NCI-H146 (cell line): ENCODE measurements at places on chromosomes 7 and 10.

DNA sequence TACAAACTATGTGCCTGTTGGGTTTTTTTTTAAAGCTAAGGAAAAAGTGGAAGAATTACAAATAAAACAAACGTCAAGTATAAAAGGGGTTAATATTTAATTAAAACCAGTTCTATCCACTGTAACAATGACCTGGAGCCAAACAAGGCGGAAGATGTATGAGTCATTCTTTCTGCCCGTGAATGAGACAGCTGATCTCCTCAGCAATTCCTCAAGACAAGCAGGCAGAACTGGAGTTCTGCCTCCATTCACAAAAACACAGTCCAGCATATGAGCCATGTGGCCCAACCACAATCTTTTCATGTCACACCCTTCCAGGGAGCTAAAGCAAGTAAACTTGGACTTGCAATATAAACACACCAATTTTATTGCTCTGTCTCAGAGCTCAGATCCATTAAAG is 8.4 kb downstream of the ETV1 start:
- no peak for DNase-seq

DNA sequence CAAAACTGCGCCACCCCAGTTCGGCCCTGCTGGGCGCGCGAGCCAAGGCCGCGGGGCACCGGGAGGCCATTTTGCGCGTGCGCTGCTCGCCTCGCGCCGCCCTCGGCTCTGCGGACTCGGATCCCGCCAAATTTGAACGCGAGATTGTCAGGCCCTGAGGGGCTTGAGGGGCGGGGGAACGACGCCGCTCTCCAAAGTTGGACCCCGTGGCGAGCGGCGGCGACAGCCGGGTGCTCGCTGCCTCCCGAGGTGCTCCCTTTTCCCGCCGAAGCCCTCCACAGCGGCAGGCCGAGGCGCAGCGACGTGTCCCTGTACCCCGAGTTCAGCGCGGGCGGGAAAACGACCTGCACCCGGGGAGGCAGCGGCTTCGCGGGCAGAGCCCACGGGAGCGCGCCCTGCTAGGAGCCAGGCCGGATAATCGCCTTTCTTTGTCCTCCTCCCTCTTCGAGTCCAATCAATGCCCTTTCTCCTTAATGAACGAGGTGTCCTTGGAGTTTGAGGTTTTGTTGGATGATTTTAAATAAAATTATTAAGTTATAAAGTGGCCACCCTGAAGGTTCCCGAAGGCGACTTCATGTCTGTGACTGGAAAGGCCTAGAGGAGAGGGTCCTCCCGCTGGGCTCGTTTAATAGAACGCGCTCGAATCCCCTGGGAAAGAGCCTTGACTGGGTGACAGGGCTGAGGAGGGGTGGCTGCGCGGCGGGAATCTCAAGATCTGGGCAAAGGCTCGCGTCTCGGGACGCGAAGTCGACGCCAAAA is 10.7 kb upstream of the SPAG6 start:
- DNase-seq, result no peak

GRCh38 chr7:142776206-142776844 is 5.6 kb downstream of the PRSS2 start:
- DNase-seq, result no peak

DNA sequence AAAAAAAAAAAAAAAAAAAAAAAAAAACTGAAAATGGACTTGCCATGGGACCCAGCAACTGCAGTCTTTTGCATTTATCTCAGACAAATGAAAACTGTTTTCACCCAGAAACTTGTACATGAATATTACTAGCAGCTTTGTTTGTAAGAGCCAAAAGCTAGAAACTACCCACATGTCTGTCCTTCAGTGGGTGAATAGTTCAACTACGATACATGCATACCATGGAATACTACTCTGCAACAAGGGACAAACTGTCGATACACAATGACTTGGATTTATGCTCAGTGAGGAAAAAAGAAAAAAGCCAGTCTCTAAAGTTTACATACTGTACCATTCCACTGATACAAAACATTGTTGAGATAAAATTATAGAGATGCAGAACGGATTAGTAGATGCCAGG is 195.6 kb downstream of the KIAA1217 start:
- DNase-seq, result no peak

DNA sequence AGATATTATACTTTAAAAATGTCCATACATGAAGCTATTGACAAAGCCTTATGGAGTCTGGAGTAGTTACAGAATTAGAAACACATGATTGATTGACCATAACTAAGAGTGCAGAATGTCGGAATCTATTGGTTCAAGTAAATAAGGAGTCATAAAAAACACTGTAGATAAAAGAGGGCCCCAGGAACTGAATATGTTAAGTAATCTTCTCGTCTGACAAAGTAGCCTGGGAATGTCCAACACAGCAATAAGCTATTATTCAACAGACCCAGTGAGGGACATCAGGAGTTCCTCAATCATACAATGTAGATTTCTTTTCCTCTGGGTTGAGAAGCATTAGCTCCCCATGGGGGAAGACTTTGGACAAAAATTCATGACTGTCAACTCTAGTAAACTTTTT is 782.0 kb downstream of the SUGCT start:
- no peak for DNase-seq

DNA sequence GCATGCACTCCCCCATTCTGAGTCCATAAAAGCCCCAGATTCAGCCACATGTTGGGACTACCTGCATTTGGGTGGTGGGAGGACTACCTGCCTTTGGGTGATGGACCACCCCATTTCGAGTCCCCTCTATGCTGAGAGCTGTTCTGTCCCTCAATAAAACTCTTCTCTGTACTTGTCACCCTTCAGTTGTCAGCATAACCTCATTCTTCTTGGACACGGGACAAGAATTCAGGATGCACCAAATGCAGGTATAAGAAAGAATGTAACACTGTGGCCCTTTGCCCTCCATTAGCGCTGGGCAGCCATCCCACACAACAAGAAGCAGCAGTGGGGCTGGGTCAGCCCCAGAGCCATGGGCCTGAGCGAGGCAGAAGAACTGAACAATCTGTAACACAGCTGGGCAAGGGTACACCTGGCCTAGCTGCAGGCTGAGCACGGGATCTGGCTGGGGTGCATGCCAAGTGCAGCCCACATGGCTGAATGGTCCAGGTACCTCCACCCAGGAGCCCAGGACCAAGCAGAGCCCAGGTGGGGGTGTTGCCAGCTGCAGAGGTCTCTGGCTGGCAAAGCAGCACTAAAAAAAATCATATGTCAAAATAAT is 1344.3 kb upstream of the LRRTM3 start:
- DNase-seq, result no peak

DNA sequence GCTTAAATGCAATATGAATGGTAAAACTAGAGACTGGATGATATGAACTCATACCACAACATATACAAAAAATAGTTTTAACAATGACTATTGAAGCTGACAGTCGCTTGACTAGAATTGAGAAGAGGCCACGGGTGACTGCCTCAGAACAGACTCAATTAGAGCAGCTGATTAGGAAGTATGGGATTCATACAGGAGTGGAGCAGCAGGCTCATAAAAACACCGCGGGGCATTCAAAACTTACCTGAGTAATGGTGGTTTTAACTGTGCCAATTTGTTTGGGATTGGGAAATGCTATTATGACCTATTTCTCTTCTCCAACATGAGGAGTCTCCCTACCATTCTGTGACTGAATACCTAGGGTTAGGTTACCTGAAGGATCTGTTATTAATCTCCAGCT is 2.1 kb downstream of the CADPS2 start:
- DNase-seq, result peak; percentile 97

- no peak for DNase-seq
Measured at GRCh38 chr7:124779194-124779593, 13.6 kb upstream of the GPR37 start.

DNA sequence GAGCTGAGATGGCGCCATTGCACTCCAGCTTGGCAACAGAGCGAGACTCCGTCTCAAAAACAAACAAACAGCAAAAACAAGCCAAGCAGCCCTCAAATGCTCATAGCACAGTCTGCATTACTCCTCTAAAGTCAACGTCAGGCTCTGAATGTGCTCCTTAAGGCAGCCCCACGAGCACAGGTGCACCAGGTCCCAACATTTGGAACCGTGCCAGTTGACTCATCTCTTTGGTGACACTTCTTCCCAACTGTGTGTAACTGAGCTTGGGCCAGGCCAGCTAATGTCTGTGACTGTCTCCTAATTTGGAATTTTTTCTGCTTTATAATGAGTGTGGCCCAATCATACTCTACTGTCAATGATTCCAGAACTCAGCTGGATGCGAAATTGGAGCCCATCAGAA is 66.3 kb upstream of the EFCAB10 start:
- peak; percentile 63 for DNase-seq

DNA sequence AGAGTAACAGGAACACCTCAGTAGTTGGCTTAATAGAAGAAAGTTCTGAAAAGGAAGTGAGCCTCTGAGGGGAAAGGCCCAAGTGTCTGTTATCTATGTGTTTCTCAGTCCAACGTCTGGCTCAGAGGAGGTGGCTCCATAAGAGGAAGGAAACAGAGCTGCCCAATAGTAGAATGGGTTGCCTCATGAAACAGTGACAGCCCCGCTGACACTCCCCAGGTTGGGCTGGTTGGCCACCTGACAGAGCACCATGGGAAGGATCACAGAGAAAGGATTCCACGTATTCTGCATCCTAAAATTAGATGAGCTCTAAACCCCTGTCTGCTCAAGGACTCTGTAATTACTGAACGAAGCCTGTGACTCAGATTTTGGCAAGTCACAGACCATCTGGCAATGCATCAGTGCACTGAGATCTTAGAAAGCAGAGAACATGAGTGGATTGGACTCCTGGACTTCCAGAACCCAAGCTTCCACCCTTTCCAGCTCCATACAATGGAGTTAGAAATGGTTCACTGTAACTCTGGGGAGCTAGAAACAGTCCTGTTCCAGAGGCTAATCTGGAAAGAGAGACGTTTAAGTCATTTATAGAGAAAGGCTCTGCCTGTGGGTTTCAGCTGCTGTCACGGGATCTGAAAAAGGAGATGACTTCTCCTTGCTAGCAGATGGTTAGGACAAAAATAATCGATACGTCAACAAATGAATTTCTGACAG is 2.9 kb downstream of the PKD2L1 start:
- DNase-seq, result peak; percentile 67

DNA sequence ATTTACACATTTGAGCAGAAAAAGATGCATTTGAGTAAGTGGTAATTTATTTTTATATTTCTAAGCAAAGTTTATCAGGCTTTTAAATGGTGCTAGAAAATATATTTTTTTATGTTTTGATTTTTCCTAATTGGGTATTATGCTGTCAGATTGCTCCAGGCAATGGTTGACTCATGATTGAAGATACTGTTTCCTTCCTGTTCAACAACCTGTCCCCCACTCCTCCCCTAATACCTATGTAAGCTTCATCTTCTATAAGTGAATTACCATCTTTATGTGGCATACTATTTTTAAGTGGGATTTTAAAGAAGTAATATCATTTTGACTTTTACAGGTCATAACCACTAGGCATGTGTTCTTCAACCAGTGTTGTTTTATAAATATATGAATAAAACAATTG is 21.4 kb downstream of the TSPAN13 start:
- no peak for DNase-seq

DNA sequence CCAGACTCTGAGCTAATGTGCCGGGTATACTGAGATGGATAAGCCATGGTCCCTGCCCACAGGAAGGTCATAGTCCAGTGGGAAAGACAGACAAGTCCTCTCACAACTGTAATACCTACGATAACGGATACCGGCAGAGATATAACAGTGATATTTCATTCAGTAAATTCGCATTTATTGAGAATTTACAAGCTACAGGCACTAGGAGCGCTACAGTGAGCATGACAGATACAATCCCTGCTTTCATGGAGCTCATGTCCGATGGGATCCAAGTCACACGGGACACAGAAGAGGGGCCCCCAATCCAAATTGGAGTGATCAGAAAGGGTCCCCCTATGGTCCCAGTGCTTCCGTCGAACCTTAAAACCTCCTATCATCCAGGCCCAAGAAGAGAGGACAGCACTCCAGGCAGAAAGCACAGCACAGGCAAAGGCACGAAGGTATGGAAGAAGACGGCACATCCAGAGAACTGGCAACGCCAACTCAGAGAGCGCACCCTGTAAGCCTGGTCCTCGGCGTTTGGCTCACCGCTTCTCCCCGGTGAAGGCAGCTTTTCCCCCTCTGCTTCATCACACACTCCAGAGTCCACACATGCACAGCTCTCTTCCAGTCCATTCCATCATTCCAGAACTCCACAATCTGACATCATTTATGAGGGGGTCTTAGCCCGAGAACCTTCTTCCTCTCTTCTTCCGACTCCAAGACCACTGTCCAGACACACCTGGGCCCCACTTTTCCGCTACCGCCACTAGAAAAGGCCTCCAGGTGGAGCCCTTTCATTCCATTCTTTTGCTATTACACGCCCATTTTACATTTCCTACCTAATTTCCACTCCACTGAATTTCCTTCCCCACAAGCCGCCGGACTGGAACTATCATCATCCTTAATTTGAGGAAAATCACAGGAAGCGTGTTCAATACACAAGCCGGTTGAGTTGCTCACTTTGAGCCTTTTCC is 47.8 kb upstream of the NKX2-3 start:
- no peak for DNase-seq

DNA sequence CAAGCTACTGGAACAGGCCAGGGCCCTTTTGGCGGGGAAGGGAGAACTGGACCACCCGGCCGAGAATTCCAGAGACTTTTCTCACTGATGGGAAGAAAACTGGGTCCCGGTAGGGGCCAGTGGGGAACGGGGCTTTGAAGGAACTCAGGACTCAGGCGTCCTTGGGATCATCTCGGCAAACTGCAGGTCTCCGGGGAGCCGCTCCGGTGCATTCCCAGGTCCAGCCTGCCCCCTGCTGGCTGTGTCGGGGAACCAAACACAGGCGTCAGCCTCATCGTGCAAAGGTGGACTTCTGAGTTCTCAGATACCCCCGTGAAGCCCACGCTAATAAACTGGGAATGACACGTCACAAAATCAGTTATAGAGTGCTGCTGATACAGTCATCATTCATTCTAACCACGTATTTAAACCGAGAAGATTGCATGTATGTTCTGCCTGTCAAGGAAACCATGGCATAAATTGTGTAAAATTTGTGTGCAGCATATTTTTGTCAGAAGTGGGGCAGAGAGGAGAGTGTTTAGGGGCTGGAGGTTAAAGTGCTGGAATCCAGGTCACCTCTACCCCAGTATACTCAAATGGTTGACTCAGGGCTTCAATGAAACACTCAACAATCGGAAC is 76.1 kb upstream of the CPXM2 start:
- DNase-seq, result peak; percentile 52

DNA sequence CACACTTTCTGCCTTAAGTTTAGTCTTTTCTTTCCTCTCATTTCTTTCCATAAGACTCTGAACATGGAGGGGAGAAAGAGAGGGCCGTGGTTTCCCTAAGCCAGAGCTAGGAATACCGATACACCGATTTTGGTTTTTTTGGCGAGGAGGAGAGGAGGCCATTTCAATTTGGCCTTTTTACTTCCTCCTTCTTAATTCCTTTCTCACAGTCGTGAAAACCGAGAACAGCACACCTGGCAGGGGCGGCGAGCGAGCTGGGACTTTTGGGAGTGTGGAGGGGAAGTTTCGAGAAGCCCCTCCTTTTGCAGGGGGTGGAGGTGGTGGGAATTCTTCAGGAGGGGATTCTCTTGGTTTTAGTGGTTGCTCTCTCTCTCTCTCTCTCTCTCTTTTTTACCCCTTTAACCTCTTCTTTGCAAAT is 6.2 kb downstream of the GATA3 start:
- DNase-seq, result no peak

GRCh38 chr7:44221231-44221791 is 20.5 kb downstream of the YKT6 start:
- DNase-seq, result no peak
